Eye (tissue), 1 donor: ENCODE measurements at places on chromosomes 12 and 14.

- no peak for DNase-seq
Measured at GRCh38 chr14:105883066-105884005, 357.0 kb downstream of the TMEM121 start.

DNA sequence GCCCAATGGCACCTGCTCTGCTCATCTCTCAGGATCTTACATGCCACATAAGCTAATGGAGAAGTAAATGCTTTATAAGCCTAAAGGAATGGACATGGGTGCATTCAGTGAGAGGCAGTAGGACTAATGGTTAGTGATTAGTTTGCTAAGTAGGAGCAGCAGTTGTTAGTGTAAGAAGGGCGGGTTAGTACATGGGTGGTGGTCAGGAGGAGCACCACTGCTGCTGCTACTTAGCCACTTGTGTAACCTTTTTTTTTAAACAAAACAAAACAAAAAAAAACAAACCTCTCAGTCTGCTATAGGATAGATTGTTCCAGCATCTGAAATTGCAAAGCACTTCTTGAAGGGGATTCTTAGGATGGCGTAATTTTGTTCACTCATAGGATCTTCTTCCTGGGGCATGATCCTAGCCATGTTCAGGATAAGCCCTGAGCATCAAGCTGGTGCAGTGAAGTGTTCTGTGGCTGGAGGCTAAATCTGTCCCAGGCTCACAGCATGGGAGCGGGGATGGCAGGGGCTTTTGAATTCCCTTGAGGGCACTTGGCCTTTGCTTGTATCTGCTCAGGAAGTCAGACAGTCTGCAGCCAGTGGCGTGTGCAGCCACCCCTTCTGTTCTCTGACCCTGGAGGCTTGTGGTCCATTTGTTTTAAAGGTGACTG lies 63.6 kb downstream of the CHST11 start:
- peak; percentile 57 for DNase-seq

DNA sequence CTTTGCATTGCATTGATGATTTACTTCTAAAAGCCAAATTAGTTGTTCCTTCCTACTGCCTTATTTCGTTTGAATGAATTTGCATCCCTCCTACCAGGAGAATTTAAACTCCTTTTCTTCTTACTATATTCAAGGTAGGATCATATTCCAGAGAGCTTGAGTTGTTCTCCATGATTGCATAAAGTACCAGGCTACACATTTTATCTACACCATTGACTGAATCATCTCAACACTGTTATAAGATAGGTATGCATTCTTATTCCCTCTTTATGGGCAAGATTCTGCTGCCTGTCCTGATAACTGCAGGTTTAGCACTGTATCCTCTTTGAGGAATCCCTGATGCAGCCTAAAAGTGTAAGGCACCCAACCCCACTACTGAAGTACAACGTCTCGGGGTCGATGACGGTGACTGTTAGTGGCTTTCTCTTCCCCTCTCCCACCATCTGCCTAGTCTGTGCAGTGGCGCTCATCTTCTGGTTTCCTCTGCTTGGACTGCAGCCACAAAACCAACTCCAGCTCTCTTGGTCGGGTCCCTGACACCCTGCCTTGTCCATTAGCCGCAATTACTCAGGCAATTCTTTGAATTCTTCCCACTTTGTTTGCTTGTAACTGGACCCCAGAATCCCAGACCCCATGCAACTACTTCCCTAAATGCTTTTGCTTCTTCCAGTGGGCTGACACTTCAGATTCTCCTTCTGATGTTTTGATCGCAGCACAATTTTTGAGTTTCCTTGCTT lies 44.4 kb upstream of the STXBP6 start:
- no peak for DNase-seq

DNA sequence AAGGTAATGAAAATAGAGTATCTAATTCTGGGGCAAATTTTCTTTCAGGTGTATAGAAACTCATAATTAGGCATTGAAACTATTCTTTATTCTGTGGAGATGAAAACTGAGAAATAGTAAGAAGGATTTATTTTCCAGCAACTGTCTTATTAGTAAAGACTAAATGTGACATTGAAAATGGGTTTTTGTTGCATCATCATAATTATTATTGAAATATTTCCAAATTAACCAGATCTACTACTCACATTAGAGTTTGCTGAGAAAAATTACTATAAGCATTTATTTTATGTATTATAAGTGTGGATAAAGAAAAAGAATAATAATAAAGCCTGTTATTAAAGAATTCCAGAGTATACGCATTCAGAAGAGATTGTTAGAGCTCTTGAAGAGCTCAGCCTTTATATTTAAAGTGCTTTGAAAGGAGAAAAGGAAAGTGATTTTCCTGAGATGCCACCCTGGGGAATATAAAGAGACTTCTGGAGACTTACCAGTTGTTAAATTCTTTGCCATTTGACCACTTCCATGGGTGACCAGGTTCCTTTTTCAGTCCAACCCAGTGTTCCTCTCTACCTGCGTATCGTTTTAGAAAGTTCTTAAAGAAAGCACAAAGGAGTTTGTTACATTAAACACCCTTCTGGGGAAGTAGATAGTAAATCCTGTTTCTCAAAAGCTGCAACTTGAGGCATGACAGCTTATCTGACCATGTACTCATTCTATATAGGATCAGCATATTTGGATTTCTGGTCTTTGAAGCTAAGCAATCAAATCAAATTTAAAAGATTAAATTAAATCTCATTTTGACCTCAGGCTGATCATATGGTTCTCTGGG lies 6.4 kb downstream of the CD69 start:
- DNase-seq: no peak

- DNase-seq: no peak
Measured at GRCh38 chr14:99267837-99268781, 3.9 kb downstream of the BCL11B start.

- DNase-seq: no peak
Measured at GRCh38 chr12:112121780-112122565, 3.4 kb upstream of the TRAFD1 start.

GRCh38 chr12:28507033-28507432 lies 316.8 kb downstream of the CCDC91 start:
- no peak for DNase-seq

- DNase-seq: peak; percentile 6
Measured at GRCh38 chr14:75340921-75341320, 62.3 kb downstream of the FOS start.

GRCh38 chr14:84937449-84937848 lies 592.5 kb upstream of the FLRT2 start:
- DNase-seq: no peak

- no peak for DNase-seq
Measured at GRCh38 chr12:85405262-85405661, 125.2 kb downstream of the ALX1 start.

DNA sequence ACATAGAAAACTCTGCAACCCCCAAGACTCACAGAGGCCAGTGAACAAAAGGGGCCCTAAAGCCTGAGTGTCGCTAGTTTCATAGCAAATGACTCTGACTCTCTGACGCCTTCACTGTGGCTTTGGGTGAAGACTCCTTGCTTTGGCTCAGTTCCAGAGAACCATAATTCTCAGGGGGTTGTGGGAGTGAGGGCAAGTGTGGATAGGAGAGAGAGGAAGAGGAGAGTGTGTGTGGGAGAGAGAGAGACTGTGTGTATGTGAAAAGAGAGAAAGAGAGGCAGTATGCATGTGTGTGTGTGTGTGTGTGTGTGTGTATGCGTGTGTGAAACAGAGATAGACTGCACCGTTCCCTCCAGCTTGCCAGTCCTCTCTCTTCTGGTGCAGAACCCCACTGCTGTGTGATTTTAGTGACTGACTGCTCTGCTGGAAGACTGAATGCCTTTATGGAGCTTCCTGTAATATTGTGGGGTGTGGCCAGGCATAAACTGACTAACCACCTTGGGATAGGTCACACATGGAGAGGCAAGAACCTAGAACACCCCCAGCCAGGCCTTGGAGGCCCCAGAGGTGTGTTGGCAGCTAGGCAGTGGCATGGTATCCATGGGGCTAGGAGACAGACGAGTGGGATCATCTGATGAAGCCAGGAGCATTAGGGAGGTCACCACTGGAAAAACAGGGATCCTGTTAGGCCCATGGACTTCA lies 45.9 kb upstream of the STXBP6 start:
- DNase-seq: no peak

DNA sequence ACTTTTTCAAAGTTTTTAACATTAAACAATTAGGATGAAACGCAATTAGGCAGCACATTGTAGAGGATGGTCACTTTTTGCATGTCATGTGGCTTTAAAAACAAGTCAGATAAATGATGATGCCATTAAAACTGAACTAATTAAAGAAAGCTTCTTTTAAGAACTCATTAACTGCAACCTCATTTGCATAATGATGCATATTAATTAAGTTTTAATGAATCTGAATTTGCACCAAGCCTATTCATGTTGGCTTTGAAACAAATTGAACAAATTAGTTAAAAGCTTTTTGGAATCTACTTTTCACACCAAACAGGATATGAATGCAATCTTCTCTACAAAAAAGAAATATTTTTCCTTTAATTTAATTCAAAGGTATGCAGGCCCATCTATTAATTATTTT lies 499.0 kb downstream of the VRK1 start:
- no peak for DNase-seq

GRCh38 chr12:53677016-53677799 lies 1.3 kb upstream of the ATP5MC2 start:
- DNase-seq: peak; percentile 83

- DNase-seq: no peak
Measured at GRCh38 chr12:3165078-3165980, 88.2 kb downstream of the TSPAN9 start.

DNA sequence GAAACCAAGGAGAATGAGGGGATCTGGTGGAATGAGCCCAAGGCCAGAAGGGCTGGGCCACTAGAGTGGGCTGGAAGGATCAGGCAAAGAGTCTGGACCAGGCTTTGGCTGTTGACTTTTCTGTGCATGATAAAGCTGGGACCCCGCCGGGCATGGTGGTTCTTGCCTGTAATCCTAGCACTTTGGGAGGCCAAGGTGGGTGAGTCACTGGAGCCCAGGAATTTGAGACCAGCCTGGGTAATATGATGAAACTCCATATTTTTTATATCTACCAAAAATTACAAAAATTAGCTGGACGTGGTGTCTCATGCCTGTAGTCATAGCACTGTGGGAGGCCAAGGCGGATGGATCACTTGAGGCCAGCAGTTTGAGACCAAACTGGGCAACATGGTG lies 393 bp upstream of the KLHL33 start:
- no peak for DNase-seq

DNA sequence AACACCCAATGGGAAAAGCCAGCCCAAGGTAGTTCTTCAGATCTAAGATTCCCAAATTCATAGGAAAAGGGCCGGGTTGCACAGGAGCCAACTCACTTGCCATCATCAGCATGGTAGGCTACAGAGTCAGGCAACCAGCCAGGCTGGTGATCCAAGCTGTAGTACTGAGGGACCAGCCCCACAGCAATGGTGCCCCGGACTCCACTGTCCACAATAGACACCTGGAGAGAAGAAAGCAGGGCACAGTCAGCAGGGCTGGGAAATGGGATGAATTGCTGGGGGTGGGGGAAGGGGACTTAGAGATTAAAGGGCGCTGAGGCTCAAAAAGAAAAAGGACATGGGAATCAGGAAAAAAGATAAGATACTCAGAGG lies 4.2 kb downstream of the SPRYD3 start:
- DNase-seq: no peak
